ENCODE measurements at places on chromosomes 1 and 21. TPM values are rescaled to one million over a fixed set of nuclear protein-coding genes. Genes with fewer than 3 reads are reported as not detected.

NCAM2 gene
- polyA plus RNA-seq: 4.1 TPM

BCAS2 gene
- polyA plus RNA-seq: 16.1 TPM

LDLRAD1 gene
- not detected for polyA plus RNA-seq

KIF14 gene
- 1.2 TPM for polyA plus RNA-seq

CYYR1 gene
- not detected for polyA plus RNA-seq

SLC19A2 gene
- 3.4 TPM for polyA plus RNA-seq

TTC39A gene
- polyA plus RNA-seq: 1.3 TPM

SAMSN1 gene
- polyA plus RNA-seq: not detected

- no peaks in the 10 kb centered on the region for H3K36me3 ChIP-seq
- no peak overlapping the region for H3K4me3 ChIP-seq
- H3K27ac ChIP-seq: no peak overlapping the region
- H3K27me3 ChIP-seq: no peaks in the 10 kb centered on the region
- DNase-seq: no peak
These were observed 192.0 kb downstream of the CACNA1E start for GRCh38 chr1:181675091-181675917.

GRCh38 chr1:189658381-189658780 is 819.3 kb downstream of the BRINP3 start:
- H3K27ac ChIP-seq: no peak overlapping the region
- no peak overlapping the region for H3K4me3 ChIP-seq
- no peaks in the 10 kb centered on the region for H3K27me3 ChIP-seq
- H3K36me3 ChIP-seq: no peaks in the 10 kb centered on the region
- no peak for DNase-seq
- no peaks in the 10 kb centered on the region for H3K4me1 ChIP-seq

DNA sequence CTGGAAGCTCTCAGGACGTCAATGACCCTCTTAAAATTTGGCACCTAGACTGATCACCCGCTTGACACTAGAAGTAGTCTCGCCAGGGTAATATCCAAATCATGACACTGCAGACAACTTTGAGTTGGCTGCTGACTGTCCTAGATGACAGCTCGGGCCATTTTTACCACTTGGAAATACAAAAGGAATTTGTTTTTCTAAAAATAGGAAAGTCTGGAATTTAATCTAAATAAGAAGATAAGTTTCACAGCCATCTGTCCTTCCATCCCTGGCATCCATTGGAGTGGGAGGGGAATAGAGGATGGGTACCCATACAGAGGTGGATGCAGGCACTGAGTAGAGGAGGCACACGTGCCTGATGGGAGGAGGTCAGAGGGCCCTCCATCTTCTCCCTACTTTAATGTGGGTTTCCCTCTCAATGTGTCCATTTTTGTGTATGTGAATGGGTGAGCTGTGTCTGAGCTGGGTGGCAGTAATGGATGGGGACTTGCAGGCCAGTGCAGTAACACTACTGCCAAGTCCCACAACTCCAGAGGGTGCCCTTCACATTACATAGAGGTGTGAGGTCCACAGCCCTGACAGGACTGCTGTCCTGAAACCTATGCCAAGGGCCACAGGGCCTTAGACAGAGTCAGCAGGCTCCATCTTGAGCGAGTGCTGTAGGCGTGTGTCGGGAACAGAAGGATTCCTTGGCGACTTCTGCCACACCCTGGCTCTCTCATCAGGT is 104.8 kb upstream of the IPO9 start:
- no peak overlapping the region for H3K4me3 ChIP-seq
- H3K4me1 ChIP-seq: peaks cover 23% of the 10 kb centered on the region
- H3K27me3 ChIP-seq: no peaks in the 10 kb centered on the region
- H3K36me3 ChIP-seq: peaks cover 2% of the 10 kb centered on the region
- H3K27ac ChIP-seq: peak overlapping the region; percentile 90

DNA sequence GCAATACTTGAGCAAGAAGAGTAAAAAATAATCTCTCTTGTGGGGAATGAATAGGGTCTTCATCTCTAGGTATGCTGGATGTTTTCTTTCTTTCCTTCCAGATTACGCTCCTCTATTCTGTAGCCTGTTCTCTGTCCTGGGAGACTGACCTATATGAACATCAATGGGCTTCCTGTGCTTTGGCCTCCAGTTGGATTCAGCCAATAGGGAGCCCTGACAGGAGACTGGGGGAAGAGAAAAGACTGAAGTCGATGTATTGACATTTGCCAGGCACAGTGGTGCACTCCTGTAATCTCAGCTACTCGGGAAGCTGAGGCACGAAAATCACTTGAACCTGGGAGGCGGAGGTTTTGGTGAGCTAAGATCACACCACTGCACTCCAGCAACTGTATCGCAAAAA is 17.6 kb downstream of the SEMA6C start:
- H3K27me3 ChIP-seq: no peaks in the 10 kb centered on the region
- no peaks in the 10 kb centered on the region for H3K4me1 ChIP-seq
- no peak overlapping the region for H3K4me3 ChIP-seq
- no peaks in the 10 kb centered on the region for H3K36me3 ChIP-seq
- H3K27ac ChIP-seq: no peak overlapping the region

DNA sequence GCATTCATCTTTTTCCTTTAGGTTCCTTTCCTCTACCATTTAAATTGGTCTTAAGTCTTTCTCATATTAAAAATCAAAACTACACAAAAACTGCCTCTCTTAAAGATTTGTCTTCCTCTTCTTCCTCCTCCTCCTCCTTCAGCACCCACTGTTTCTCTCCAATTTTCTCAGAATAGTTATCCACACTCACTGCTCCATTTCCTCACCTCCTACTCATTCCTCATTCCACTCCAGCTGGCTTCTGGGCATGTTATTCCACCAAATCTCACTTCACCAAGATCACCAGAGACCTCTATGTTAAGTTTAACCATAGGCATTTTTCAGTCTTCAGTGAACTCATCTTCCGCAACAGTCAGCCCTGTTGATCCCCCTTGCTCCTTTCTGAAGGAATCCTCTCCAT is 173.7 kb downstream of the SLC35F3 start:
- H3K4me3 ChIP-seq: no peak overlapping the region
- no peaks in the 10 kb centered on the region for H3K36me3 ChIP-seq
- no peaks in the 10 kb centered on the region for H3K27me3 ChIP-seq
- H3K27ac ChIP-seq: no peak overlapping the region
- DNase-seq: no peak
- no peaks in the 10 kb centered on the region for H3K4me1 ChIP-seq

DNA sequence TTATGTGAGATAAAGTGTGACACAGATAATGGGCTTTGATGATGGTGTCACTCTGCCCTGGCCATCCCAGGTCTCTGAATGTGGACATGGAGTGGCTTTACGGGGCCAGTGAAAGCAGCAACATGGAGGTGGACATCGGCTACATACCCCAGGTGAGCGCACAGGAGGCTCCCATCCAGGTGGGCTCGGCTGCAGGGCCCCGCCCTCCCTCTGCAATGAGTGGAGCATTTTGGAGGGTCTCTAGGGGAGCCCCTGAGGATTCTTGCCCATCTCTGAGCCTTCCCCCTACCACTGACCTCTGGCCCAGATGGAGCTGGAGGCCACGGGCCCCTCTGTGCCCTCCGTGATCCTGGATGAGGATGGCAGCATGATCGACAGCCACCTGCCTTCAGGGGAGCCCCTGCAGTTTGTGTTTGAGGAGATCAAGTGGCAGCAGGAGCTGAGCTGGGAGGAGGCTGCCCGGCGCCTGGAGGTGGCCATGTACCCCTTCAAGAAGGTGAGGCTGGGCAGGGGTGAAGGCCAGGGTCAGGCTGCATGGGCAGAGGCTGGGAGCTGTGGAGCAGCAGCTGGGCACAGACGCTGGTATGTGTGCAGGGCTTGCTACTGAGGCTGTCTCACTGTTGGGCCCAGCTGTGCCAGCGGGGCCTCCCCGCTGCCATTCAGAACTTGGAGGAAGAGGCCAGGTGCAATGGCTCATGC is 8.2 kb upstream of the MTFR1L start:
- no peak overlapping the region for H3K27ac ChIP-seq
- peaks cover 7% of the 10 kb centered on the region for H3K4me1 ChIP-seq
- H3K36me3 ChIP-seq: no peaks in the 10 kb centered on the region
- H3K4me3 ChIP-seq: no peak overlapping the region
- peak; percentile 27 for DNase-seq

GRCh38 chr21:44024887-44025353 is 12.8 kb downstream of the TRAPPC10 start:
- no peaks in the 10 kb centered on the region for H3K27me3 ChIP-seq
- H3K4me3 ChIP-seq: no peak overlapping the region
- H3K4me1 ChIP-seq: peaks cover 10% of the 10 kb centered on the region
- DNase-seq: no peak

DNA sequence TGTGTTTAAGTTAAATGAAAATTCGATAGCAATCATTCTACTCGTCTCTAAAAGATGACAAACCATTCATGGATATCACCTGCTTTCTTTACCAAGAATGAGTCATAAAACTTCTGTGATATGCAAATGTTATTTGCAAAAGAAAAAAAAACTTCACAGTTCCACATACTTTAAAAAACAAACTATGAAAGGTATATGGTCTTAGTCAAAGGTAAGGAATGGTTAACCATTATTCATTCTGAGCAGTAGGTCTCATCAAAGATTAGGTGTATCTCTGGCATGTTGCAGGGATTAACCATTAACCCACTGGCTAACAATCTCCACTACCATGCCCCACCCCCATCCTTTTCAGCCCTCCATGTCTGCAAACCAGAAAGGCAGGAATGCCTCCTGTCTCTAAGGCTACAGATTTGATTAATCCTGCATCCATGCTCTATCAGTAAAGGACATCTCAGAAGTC is 44.4 kb downstream of the PTPN14 start:
- H3K27me3 ChIP-seq: no peaks in the 10 kb centered on the region
- no peak overlapping the region for H3K27ac ChIP-seq
- DNase-seq: no peak
- peaks cover 30% of the 10 kb centered on the region for H3K36me3 ChIP-seq

DNA sequence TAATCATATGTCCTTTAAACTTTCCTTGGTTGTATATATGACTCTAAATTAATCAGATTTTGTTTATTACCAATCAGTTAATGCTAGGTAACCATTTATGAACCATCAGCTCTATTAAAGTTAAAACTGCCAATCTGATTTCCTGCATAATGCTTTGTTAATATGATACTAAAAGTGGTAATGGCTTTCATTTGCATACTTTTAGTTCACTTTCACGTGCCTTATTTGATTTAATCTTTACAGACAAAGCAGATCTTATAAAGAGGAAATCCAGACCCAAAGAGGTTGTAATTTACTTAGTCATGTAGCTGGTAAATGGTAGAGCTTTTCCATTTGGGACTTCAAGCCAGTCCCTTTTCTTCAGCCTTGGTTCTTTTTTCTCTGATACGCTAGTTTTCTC is 61.3 kb downstream of the CLIC4 start:
- H3K27ac ChIP-seq: peak overlapping the region; percentile 34
- no peaks in the 10 kb centered on the region for H3K27me3 ChIP-seq
- H3K4me3 ChIP-seq: no peak overlapping the region
- DNase-seq: peak; percentile 35
- H3K36me3 ChIP-seq: 0 out of 2 replicates have a peak, but pooled peaks cover 1% of the 10 kb centered on the region
- peaks cover 13% of the 10 kb centered on the region for H3K4me1 ChIP-seq

DNA sequence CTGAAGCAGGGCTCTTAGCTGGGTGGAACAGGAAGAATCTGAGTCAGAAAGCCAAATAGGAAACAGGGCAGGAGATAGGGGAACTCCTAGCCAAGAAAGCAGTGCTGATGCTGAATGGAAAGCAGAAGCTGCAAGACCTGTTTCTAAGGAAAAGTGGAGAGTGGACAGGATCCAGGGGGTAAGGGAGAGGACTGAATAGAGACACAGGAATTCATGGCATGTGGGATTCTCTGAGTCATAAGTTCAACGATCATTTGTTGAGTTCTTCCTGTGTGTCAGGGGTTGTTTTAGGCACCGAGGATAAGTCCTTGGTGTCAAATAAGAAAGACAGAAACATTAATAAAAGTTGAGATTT is 153.8 kb upstream of the FGGY start:
- H3K27me3 ChIP-seq: no peaks in the 10 kb centered on the region
- DNase-seq: no peak

DNA sequence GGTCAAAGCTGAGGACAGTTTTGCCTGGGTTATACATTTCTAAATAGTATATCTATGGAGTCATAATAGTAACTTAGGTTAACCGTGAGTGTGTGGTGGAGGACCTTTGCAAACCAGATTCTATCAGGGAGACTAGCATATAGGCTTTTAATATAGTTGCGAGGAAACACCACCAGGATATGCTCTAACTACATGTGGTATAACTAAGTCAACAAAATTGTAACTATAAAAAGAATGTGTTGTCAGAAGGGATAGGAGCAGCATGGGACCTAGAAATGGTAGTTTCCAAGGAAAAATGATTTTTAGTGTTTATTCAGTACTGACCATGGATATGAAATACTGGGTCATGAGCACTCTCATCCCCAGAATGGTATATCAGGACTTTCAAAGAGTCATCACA is 338.1 kb downstream of the TGFB2 start:
- H3K27ac ChIP-seq: no peak overlapping the region
- H3K4me1 ChIP-seq: no peaks in the 10 kb centered on the region
- DNase-seq: no peak
- H3K4me3 ChIP-seq: no peak overlapping the region
- H3K27me3 ChIP-seq: no peaks in the 10 kb centered on the region

GRCh38 chr21:33064623-33065390 is 5.1 kb upstream of the OLIG1 start:
- no peaks in the 10 kb centered on the region for H3K36me3 ChIP-seq
- no peaks in the 10 kb centered on the region for H3K4me1 ChIP-seq
- H3K27me3 ChIP-seq: peaks cover 96% of the 10 kb centered on the region
- H3K27ac ChIP-seq: no peak overlapping the region

DNA sequence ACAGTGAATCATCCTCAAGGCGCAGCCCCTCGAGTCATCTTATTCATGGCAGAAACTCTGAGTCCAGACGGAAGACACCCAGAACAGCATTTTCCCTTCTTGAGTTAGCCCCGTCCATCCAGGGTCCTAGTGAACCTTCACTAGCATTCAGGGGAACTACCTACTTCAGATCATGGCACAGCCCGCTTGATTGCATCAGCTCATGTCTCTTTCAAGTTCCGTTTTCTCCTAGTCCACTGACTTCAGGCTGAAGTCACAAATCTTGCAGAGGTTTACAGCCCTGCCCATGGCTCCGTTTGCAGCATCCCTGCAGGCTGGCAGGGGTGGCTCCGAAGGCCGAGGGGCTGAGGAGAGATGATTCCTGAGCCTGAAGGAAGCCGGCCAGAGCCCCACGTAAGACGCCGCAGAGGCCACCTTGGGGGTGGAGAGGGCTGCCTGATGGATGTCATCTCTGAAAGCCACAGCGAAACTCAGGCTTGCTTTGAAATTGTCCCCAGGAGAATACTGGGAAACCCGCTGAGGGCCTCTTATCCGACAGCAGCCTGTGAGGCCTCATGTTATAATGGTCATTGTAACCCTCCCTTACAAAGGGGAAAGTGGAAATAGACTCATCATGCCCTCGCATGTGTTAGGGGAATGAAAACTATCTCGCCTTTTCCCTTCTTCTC is 310.2 kb upstream of the AJAP1 start:
- H3K4me1 ChIP-seq: no peaks in the 10 kb centered on the region
- DNase-seq: no peak
- no peaks in the 10 kb centered on the region for H3K27me3 ChIP-seq

- peaks cover 3% of the 10 kb centered on the region for H3K36me3 ChIP-seq
- no peaks in the 10 kb centered on the region for H3K4me1 ChIP-seq
- no peak for DNase-seq
- H3K27ac ChIP-seq: no peak overlapping the region
- H3K4me3 ChIP-seq: no peak overlapping the region
- H3K27me3 ChIP-seq: no peaks in the 10 kb centered on the region
These were observed 103.6 kb downstream of the CAMTA1 start for GRCh38 chr1:6888870-6889269.

GRCh38 chr1:176786274-176786673 is 323.3 kb downstream of the PAPPA2 start:
- peaks cover 2% of the 10 kb centered on the region for H3K4me1 ChIP-seq
- H3K27ac ChIP-seq: no peak overlapping the region
- no peak overlapping the region for H3K4me3 ChIP-seq
- no peak for DNase-seq
- no peaks in the 10 kb centered on the region for H3K27me3 ChIP-seq
- H3K36me3 ChIP-seq: no peaks in the 10 kb centered on the region
